PC-3 (cell line): ENCODE measurements at places on chromosomes 4 and X. TPM values are rescaled to one million over a fixed set of nuclear protein-coding genes. Genes with fewer than 3 reads are reported as not detected.

Gene LRBA
- 38.2 and 40.8 TPM in 2 replicates for total RNA-seq

Gene CT45A6
- not detected in 2 replicates for total RNA-seq

Gene MUC7
- total RNA-seq, result 0.04 TPM in 1 of 2 replicates, not detected in the other

DNA sequence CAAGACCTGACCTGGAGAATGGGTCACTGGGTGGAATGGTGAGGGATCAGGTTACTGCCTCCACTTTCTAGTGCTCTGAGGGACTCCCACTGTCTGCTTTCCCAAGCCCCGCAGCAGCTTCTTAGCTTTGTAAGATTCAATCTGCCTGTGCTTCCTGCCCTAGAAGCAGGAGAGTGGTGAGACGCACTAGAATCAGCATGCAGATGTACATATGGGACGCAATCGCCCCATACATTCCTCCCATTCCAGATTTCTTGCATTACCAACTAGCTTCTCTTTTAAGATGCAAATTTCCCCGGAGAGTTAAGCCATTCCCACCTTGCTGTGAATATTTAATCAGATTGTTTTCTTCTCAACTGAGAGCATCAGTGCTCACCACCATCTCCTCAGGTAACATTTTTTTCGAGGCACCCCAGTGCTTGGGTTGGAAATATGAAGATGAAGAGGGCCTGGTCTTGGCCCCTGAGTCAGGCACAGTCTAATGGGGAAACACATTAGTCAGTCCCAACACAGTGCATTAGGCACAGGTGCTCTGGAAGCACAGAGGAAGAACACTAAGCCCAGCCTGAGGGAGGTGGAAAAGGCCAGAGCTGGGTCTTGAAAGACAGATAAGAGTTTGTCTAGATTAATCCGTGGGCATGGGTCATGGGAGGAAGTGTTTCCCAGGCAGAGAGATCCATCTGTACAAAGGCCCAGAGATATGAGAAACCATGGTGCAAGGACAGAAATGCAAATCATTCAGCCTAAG lies 66.7 kb upstream of the PRPS1 start:
- DNase-seq, result no peak

DNA sequence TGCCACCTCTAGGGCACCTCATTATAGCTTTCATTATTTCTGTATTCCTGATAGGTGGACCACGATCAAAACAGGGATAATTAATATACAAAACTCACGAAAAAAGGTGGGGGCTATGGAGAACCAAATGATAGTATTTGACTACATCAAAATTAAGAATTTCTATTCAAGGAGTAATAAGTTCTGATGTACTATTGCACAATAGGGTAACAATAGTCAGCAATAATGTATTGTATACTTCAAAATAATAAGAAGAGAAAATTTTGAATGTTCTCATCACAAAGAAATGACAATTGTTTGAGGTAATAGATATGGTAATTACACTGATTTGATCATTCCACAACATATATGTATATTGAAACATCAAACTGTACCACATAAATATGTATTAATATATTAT lies 327.3 kb upstream of the TRAM1L1 start:
- DNase-seq, result no peak

DNA sequence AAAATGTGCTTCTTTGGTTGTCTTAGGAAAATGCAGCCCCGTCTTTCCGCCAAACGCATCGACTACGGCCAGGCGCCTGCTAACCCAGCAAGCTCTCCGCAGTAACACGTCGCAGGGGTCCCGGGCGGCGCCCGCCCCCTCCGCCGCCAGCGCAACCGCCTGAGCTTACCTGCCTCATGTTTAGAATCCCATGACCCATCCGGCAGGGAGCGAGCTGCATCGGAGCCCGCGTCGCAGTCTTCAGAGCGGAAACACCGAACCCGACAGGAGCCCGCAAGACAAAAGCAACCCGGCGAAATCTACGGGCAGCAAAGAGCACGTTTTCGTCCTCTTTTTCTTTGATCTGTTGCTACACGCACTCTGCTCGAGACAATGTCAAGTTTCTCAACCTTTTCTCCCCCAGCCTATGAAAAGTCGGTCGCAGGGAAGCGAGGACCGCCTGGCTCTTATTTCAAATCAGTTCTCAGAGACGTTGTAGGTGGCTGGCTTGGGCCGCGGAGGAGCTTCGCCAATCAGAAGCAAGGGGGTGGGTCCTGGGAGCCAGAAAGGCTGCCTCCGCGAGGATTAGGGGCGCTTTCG lies at the start of gene MID1:
Gene MID1 (minus strand): TSS at position 465 of the 579 bp plus-strand sequence. CDS start 53,038 bp downstream, outside the sequence.
- peak; percentile 83 for DNase-seq

DNA sequence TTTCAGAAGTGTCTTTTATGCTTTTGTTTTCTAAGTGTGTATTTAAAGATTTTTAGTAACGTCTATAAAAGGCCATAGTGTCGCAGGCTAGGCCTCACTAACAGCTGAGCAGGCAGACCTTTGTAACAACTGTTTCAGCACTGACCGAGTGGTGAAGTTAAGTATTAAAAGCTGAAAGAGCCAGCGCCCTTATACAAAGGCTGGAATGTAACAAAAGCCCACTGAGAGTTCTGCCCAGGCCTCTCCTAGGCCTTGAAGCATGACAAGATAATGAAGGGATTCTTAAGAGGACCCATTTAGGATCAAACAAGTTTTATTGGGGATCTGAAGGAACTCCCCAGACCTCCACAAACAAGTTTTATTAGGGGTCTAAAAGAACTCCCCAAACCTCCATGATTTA lies 722.5 kb upstream of the PRKX start:
- no peak for DNase-seq

- no peak for DNase-seq
Measured at GRCh38 chr4:73967866-73968265, 14.0 kb downstream of the PF4 start.

DNA sequence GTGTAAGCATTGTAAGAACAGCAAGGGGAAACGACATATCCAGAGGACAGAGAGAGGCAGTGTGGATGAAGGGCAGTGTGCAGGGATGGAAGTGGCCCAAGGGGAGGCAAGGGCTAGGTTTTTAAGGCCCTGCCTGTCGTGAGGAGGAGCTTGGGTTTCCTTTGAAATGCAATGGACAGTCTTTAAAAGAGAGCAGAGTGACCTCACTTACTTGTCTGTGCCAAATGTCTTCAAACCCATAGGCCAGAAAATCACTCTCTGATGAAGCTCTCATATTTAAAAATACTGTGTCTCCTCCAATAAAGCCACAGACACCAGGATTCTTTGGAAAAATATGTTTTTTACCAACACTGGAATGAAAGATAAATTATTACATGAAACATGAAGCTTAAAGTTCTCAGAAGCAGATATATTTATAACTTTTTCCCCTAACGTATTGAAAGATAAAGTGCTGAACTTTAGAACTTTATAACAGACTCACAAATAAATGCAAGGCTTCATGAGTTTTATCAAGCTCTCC lies 19.2 kb upstream of the ATXN3L start:
- no peak for DNase-seq

GRCh38 chr4:141636771-141637460 lies 533 bp downstream of the IL15 start:
- DNase-seq, result peak; percentile 74

GRCh38 chrX:15430076-15430475 lies 45.9 kb upstream of the VEGFD start:
- DNase-seq, result no peak

DNA sequence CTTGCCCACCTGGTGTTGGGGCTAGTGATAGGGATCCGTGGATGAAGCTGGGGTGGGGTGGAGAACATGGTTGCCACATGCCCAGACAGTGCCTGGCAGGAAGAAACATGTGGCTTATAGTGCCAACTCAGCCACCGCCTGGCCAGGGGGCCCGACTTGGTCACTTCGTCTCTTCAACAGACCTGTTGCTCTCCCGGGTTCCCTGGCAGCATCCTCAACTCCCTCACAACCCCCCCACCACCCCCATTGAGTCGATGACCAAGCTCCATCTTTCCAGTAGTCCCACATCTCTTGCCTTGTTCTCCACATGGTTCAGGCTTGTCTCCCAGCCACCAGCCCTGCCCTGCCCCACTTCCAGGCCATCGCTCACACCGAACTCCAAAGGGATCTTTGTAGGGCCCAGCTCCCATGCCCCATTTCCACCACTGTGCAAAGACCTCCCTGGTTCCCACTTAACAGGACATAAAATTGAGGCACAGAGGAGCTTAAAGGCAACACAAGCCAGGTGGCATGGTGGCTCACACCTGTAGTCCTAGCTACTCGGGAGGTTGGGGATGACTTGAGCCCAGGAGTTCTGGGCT lies 7.8 kb downstream of the PNCK start:
- DNase-seq, result no peak

- DNase-seq, result no peak
Measured at GRCh38 chrX:122591546-122591945, 592.5 kb upstream of the GRIA3 start.

DNA sequence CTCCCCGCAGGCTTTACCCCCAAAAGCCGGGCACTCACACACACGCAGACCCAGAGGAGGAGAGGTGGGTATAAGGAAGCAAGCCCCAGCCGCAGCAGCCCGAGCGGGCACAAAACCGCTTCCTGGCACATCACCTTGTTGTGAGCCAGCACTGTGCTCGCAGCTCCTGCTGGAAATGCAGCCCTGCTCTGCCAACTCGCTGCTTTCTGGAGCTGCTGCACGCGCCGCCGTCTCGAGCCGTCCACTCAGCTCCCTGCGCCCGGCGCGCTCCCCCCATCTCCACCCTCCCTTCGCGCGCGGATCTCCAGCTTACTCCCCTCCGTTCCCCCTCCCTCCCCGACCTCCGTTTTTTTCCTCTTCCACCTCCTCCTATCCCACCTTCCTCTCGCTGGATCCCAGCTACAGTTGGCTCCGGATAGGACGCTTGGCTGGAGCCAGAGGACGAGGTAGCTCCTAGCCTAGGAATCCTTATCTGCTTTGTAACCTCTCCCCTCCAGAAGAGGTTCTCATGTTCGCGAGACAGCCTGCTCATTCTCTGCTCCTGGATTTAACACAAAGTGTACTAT lies at the start of gene SPOCK3:
Gene SPOCK3 (minus strand): TSS at position 179 of the 566 bp plus-strand sequence.
- DNase-seq, result peak; percentile 44

DNA sequence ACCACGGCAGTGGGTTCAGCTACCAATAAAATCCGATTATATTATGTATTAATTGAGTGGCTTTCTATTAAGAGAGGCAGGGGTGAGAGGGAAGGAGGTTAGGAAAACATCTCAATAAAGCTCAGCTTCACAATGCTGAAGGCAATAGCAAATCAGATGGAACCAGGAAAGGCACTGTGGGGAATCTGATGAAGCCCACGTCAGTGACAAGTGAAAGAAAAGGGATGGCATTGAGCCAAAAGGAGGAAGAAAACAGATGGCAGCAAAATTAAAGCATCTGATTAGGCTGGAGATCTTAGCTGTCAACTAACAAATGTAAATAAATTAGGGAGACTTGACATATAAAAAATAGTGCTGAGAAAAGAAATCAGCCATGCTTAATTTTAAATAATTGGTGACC lies 180.9 kb downstream of the RASL11B start:
- DNase-seq, result no peak
